Activated CD4-positive, CD25-positive, alpha-beta regulatory T cell (primary cell): ENCODE measurements at places on chromosomes 16 and 17.

GRCh38 chr17:57317079-57317478, 60.8 kb downstream of the MSI2 start:
- no peak for DNase-seq

- no peak for DNase-seq
Measured at GRCh38 chr17:5947701-5948180, 122.4 kb upstream of the WSCD1 start.

DNA sequence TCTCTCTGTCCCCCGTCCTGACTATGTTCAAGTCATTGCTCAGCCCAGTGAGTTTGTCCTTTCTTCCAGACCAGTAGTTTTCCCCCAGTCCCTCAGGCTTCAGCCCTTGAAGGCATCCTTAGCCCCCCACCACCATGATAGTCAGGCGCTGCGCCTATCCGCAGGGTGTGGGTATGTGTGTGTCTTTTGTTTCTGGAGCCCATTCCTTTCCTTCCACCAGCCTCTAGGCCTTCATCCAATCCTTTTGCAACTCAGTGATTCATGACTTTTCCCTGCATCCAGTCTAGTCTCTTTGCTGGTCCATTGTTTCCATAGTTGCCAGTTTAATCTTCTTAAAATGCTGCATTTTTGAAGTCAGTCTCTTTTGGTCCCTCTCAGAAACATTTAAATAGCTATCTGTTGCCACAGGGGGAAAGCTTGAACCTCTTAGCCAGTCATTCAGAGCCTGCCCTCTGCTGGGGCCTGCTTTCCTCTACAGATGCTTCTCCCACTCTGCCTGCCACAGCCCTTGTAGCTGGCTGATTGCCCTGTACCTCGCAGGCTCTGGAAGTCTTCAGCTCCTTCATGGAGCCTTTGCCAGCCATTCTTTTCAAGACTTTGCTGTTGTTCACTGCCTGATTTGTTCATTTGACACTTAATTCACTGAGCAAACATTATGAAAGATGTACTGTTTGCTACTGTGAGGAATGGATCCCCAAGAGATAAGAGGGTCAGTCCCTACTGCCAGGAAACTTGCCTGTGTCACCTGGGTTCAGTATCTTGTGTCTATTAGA, 55.9 kb upstream of the ADCY7 start:
- peak; percentile 12 for DNase-seq

DNA sequence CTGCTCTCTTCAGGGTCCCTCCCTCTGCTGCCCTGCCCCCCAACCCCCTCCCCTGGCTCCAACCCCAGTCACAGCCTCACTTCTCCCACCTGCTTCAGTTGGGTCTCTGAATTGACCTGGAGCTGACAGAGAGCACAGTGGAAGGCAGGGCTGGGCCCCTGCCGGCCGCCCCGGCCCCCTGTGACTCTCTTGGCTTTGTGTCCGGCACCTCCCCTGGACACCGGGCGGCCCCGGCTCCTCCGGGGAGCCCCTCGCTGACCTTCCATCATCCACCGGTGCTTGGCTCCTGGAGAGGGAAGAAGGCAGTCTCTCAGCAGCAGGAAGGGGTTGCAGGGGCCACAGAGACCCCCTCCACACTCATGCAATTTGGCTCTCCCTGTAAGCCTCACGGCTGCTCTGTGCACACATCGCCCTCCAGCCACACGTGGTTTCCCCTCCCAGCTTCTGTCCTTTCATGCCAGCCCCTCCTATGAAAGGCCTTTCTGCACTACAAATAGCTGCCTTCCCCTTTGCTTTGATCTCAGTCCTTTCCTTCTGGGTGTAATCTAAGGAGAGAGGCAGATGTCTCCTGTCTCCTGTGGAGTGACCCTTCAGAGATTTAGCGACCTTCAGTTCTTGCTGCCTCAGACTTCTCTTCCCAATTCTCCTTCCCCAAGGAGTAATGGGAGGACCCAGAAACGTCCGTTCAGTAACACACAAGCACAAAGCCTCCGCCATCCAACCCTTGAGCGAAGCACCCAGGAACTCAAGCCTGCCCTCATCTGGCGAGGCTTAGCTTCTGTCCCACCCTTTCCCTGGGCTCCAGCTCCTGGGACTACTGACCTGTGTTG, 8.3 kb downstream of the NKIRAS2 start:
- DNase-seq = no peak

- no peak for DNase-seq
Measured at GRCh38 chr17:34201767-34202166, 53.3 kb upstream of the CCL2 start.

GRCh38 chr17:73795730-73796129, 151.5 kb upstream of the SDK2 start:
- DNase-seq = no peak

GRCh38 chr16:58127033-58127556, 2.1 kb downstream of the CFAP20 start:
- DNase-seq = no peak

GRCh38 chr16:88610909-88611812, 27.2 kb upstream of the IL17C start:
- DNase-seq = no peak

GRCh38 chr16:85132456-85133289, 20.4 kb upstream of the CIBAR2 start:
- DNase-seq = no peak

DNA sequence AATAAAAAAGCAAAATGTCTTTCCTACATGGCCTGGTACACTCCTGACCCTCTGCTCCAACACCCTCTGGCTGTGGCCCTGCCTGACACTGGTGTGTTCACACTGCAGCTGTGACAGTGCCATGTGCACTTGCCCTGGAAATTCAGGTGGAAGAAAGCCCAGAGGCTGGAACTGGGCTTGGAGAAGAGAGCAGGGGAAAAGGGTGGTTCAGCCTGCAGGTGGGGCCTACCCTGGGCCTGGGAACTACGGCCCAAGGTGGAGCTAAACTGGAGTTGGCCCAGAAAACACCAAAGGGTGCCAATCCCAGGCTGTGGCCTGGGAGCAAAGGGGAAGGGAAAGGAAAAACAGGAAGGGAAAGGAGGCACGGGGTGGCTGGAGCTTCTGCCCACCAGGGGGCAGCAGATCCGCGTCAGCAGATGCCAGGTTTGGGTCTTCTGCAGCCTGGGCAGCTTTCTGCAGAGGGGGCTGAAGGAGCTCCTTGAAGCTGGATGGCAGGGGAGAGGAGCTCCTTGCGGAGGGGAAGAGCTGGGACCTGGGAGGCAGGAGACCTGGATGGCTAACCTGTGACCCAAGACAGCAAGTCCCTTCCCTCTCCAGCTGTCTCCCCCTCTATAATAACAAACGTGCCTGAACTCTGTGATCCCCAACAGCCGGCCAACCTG, 15.4 kb upstream of the CTCF start:
- peak; percentile 60 for DNase-seq
